A549 treated with CORT108297 at 1 μM for 4 hours (cell line): ENCODE measurements at places on chromosomes 6 and 20. TPM values are rescaled to one million over a fixed set of nuclear protein-coding genes. Genes with fewer than 3 reads are reported as not detected.

The FBXL4 gene
- 5.5 to 7.2 TPM (median 6.4 TPM) in 5 replicates for total RNA-seq

The BPIFB2 gene
- not detected in 5 replicates for total RNA-seq

The LPA gene
- 0.01 to 0.06 TPM (median 0.02 TPM) in 3 of 5 replicates, not detected in the others for total RNA-seq

The TINAG gene
- total RNA-seq, result not detected in 5 replicates

The EMILIN3 gene
- total RNA-seq, result 0.27 to 0.55 TPM (median 0.50 TPM) in 5 replicates
